ENCODE measurements at places on chromosomes 2 and 18.
A peak's percentile ranks its signal among the peaks of the same experiment; 100 is the strongest.

GRCh38 chr2:796141-796985 is 119.2 kb upstream of the TMEM18 start:
- DNase-seq = no peak

GRCh38 chr2:88574445-88574844 is 52.8 kb downstream of the EIF2AK3 start:
- peak; percentile 84 for DNase-seq

- no peak for DNase-seq
These were observed 124.6 kb upstream of the CREB1 start for GRCh38 chr2:207405150-207405549.

DNA sequence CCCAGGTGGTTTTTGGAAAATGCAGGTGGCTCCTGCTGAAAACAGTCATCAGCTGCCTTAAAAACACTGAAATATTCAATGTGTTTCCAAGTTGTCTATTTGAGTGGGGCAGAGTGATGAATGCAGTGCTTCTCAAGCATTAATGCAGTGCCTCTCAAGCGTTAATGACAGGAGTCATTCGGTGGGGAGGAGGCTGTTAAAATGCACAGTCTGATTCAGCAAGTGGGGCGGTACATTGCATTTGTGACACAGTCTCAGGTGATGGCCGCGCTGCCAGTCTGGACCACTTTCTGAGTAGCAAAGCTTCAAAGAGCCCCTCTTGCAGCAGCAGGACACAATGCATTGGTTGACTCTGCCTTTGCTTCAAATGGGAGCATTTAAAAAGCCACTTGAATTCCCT is 231.4 kb upstream of the RGPD4 start:
- no peak for DNase-seq

- no peak for DNase-seq
These were observed 274.3 kb upstream of the FBXO11 start for GRCh38 chr2:48180557-48180956.

DNA sequence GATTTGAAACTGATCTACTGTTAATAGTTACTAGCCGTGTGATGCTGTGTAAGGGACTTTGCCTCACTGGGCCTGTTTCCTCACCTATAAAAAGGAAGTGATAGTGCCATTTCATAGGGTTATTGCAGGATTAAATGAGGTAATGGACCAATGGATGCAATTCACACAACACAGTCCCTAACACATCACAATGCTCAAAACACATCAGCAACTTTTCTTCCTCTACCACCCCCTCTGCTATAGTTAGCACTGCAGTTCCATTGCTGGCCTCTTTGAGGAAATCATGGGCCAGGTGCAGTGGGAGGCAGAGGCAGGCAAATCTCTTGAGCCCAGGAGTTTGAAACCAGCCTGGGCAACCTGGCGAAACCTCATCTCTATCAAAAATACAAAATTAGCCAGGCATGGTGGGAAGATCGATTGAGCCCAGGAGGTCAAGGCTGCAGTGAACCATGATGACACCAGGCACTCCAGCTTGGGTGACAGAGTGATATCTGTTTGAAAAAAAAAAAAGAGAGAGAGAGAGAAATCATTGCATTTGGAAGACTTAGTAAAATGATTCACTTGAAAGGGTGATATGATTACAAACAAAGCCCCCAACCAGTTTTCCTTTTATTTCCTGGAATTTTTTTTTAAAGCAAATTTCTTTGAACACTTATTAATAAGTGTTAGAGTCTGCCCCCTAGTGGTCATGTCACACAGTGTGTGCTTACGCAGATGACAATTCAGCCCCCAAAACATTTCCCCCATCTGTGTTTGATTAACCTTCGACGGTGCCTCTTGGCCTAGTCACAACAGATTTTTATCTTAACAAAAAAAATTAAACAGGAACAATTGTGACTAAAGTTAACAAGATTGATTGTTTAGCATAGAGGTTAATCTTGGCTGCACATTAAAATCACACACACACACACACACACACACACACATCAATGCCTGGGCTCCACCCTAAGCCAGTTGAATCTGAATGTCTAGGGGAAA is 88.6 kb upstream of the BCL11A start:
- DNase-seq = peak; percentile 36

DNA sequence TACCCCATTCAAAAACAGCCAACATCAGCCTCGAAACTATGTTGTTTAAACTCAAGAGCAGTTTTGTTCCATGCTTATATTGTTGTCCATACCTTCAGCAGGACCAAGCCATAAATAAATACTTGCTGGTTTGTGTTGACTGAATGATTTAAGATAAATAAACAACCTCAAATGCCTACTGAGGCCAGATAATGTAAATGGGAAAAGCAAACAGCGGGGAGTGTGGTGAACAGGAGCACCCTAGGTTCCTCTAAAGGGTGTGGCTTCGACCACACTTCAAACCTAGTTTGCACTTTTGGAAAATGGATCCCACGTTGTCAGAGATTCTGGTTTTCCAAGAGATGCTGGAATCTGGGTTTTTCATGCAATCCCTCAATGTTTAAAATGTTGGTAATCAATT is 1.7 kb upstream of the PMAIP1 start:
- no peak for DNase-seq

- no peak for DNase-seq
These were observed 309.1 kb downstream of the NDUFA10 start for GRCh38 chr2:239716009-239716408.

DNA sequence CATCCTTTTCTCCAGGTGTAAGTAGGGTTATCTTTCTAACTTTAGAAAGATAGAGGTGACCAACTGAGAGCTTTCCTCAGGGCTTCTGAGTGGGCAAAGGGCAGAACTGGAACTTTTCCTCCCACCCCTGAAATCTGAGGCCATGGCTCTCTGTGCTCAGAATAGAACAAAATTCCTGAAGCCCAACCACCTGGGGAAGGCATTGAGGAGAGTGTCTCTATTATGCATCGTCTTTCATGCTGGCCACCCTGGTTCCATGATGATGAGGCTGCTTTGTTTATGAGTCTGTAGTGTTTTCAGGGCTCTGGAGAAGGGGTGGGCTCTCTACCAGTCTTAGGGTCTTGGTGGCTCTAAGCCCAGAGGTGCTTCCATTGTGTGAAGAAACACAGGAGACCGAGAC is 30.7 kb upstream of the IL1R1 start:
- DNase-seq = no peak

GRCh38 chr2:199309973-199310372 is 147.8 kb downstream of the SATB2 start:
- no peak for DNase-seq

DNA sequence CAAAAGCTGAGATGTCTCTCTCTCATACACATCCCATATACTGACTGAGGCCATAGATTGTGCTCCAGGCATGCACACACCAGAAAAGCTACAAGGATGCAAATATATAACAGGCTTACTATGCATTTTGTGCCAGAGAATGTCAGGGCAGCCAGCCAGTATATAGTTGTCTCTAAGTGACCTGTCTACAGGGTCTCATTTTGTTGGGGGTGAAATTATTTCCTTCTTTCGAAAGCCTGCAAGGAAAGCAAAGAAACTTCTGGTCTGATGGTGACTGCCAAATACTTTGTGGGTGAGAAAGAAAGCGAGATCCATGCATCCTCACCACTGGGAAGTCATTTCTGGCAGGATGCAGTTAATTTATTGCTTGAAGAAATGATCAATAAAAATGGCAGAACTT is 70.2 kb downstream of the CDCA7 start:
- DNase-seq = no peak

- DNase-seq = peak; percentile 52
These were observed 88.5 kb downstream of the DYNAP start for GRCh38 chr18:54679318-54680149.

DNA sequence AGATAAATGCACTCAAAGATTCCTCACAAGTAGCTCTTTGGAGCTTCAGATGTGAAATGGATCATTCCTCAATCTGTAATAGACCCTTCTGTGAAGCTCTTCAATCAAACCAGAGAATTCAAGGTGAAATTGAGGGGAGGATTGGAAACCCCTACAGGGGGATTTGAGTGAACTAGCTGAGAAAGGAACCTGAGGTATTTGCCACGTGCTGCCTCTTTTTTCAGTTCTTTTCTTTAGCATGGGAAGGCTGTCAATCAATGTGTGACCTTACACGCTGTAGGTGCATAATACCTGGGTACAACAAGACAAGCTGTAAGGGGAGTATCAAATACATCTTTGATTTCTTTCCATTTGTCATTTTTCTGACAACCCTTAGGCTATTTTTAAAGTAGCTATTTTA is 46.5 kb upstream of the ZEB2 start:
- DNase-seq = no peak

DNA sequence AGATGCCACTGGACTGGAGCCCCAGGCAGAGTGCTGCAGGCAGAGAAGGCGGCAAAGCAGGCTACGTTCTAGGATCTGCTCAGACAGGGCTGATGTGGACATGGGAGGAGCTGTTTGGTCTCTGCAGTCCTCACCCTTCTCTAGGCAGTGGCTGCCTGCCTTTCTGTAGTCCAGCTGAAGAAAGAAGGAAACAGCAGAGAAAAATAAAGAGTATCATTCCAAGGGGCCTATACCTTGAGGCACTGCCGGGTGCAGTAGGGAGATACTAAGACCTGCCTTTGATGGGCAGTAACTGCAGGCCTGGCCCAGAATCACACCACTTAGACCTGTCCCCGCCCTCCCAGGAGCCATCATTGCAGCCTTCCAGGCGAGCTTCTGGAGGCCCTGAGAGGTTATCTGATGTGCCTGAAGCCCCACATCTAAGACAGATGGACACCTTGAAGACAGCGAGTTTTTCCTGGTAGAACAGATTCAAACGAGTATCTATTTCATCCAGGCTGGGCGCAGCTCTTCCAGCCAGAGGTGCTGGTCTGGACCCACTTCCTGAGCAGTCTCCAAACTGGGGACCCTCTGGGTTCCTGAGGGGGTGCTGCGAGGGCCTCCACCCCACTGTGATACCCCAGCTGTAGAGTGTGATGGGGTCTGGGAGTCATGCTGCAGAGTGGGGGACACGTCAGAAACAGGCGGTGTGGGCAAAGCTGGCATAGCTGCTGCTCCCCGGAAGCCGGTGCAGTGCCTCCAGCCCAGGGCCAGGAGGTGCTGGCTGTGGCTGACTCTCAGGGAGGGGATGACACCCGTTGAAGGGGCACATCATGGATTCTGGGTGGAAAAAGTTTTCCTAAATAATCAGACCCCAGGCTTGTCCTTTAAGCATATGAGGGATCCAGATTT is 87.3 kb upstream of the OTOS start:
- no peak for DNase-seq

DNA sequence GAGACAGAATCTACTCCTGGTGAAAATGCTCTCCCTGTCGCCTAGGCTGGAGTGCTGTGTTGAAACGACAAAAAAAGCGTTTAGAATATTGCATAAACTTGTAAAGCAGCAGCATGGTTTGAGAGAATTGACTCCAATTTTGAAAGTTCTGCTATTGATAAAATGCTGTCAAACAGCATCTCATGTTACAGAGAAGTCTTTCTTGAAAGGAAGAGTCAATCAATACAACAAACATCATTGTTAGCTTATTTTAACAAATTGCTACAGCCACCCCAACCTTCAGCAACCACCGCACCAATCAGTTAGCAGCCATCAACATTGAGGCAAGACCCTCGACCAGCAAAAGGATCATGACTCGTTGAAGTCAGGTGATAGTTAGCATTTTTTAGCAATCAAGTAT is 6.9 kb downstream of the C2orf76 start:
- DNase-seq = no peak

DNA sequence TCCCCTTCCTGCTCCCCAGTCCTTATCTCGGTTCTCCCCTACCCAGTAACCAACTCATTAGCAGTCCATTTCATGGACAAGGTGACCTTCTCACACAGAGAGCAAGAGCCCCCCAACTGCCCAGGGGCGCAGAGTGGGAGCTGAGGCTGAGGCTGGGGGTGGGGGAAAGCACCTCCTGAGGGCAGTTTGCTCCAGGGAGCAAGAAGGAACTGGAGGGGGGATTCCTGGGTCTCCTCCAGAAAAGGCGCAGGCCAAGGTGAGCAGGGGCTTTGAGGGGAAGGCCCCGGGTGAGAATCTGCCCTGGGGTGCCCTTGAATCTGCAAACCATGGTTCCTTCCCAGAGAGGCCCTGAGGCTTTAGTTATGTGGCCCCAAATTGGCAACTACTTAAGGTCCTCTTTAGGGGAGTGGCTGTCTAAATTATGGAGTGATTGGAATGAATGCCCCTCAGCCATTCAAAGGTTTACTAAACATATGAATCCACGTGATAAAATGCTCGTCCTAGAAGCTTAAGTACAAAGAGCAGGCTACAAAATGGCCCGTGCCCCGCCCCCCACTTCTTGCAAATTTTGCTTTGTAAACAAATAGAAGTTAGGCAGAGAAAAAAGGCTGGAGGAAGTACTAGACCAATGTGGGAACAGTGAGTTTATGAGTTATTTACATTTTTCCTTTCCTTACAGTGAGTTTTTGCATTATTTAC is 123.5 kb upstream of the HS6ST1 start:
- no peak for DNase-seq

- DNase-seq = no peak
These were observed 50.0 kb upstream of the ITGA4 start for GRCh38 chr2:181407171-181407570.

DNA sequence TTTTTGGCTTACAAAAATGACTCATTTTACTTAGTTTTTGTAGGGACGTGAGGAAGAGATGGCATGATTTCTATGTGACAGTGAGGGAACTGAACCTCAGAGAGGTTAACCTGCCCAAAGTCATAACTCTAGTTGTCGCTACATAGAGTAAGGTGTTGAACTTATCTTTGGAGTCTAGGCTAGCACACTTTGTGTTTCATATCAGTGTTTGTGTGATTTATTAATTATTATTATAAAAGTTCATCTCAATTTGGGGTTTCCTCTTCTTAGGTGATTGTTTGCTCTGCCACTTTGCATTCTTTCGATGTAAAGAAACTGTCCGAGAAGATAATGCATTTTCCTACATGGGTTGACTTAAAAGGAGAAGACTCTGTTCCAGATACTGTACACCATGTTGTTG is 28.3 kb downstream of the DDX1 start:
- DNase-seq = no peak

DNA sequence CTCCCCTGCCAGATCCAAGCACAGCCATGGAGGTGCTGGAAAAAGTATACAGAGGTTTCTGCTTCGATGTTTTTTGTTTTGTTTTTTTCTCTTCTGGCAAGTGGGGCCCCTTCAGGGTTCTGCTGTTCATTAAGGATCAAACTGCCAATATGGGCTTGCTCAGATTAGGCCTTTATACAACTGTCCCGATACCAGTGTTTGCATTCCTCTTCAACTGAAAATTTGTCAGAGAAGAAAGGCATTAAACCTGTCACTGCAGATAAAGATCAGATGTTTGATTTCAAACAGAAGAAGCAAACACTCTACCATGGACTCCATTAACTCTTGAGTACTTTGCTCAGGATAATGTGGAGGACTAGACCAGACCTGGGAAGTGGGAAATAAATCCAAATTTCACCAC is 396.0 kb upstream of the SMIM21 start:
- DNase-seq = no peak

DNA sequence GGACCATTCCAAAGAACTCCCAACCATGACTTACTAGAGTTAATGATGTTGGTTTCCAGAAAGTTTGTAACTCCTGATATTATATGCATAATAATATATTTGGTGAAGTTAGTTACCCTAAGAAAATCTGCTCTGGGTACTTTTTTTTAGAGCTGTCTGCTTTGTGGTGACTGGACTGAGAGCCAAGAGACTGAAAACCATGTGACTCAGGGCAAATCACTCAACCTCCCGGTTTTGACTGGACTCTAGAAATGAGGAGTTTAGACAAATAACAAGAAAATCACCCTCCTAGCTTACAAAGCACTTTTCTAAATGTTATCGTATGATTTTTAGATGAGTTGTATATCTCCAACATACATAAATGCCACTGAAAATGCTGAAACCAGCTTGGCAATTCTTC is 138.3 kb upstream of the RND3 start:
- DNase-seq = no peak

GRCh38 chr2:10897956-10898355 is 13.8 kb upstream of the KCNF1 start:
- no peak for DNase-seq

GRCh38 chr18:44821924-44822323 is 141.2 kb downstream of the SETBP1 start:
- DNase-seq = no peak
